ENCODE measurements at places on chromosomes 6 and 20.

DNA sequence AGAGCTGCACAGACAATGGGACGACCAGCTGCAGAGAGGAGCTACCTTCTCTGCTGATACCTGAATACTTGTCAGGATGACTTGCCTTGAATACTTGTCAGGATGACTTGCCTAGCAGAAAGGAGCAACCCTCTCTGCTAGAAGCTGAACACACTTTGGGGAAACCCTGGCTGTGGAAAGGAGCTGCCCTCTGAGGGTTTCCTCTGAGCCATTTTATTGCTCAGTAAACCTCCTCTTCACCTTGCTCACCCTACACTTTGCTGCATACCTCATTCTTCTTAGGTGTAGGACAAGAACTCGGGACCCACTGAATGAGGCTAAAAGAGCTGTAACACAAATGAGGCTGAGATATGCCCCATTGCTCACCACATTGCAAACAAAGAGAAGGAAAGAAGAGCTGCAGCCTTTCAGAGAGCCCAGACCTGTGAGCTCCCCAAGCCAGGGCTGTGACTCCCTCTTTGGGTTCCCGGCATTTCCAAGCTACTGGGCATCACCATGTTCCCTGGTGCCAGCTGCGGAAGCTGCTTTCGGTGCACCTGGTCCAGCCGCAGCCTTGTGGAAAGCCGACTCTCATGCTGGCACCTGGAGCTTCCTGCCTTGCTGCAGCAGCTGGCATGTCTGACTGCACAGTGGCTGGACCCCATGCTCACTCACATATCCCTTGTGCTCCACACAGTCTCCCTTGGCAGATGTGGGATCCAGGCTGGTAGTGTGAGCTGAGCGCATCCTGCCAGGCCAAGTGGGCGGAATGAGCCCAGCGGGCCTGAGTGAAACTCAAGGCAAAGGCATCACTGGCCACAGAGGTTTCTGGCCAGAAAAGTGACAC is 106.7 kb upstream of the AHI1 start:
- DNase-seq, result no peak
- no peak overlapping the region for H3K27ac ChIP-seq
- H3K36me3 ChIP-seq, result no peaks in the 10 kb centered on the region
- H3K4me1 ChIP-seq, result no peaks in the 10 kb centered on the region

DNA sequence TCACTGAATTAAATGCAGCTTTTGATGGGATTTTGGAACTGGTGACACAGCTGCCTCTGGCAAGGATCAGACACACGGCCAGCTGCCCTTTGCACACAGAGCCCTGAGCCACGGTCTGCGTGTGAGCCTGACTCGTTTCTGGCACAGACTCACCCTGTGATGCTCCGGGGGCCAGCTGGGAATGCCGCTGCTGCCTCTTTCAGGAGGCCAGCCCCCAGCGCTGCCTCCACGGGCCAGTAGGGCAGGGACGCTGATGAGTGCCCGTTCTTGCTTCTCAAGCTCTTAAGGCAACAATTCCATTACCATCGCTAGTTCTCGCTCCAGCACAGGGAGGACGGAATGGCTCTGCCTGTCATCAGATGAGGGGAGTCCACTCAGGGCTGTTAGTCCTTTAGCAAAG is 61.6 kb downstream of the IRF4 start:
- no peaks in the 10 kb centered on the region for H3K36me3 ChIP-seq
- DNase-seq, result no peak
- no peak overlapping the region for H3K27ac ChIP-seq
- peaks cover 5% of the 10 kb centered on the region for H3K27me3 ChIP-seq
- H3K4me1 ChIP-seq, result no peaks in the 10 kb centered on the region
- H3K4me3 ChIP-seq, result no peak overlapping the region

- no peak overlapping the region for H3K27ac ChIP-seq
- peaks cover 21% of the 10 kb centered on the region for H3K36me3 ChIP-seq
- no peaks in the 10 kb centered on the region for H3K27me3 ChIP-seq
- no peak overlapping the region for H3K4me3 ChIP-seq
Observed at GRCh38 chr20:62832212-62832922, 15.5 kb downstream of the COL9A3 start.

DNA sequence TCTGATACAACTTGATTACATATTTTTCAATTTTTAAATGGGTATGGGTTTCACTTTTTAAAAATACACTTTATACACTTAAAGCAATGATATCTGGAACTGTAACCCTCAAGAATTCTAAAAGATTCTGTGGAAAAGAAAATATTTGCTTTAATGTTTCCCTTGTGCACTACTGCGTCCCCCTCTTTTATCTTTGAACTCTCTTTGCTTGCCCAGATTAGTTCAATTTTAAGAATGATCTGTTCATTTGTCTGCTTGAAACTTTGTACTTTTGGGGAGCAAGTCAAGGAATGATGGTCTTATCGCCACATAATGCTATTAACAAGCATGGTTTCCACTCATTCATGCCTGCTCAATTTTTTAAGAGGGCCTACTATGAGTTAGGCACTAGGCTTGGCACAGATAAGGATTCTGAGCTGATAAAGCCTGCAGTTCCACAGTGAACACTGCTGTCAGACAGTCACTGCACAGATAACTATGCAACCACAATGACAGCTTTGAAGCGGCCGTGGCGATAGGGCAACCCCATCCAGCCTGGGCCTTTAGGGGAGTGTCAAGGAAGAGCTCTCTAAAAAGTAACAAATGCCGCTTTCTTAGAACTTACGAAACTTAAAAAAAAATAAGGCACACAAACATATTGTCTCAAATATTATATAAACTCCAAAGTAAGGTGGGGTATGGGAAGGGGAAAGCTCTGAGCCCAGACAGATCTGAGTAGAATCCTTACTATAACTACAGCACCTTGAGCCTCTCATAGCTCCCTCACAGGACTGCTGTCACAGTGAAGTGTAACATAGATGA is 29.7 kb downstream of the FYN start:
- peak; percentile 49 for DNase-seq
- H3K27me3 ChIP-seq, result no peaks in the 10 kb centered on the region
- peak overlapping the region; percentile 13 for H3K4me3 ChIP-seq
- H3K36me3 ChIP-seq, result no peaks in the 10 kb centered on the region
- peak overlapping the region; percentile 38 for H3K27ac ChIP-seq

GRCh38 chr6:98241630-98242029 is 592.7 kb upstream of the POU3F2 start:
- DNase-seq, result no peak
- no peak overlapping the region for H3K27ac ChIP-seq
- H3K4me3 ChIP-seq, result no peak overlapping the region
- no peaks in the 10 kb centered on the region for H3K4me1 ChIP-seq

Data from HepG2 (cell line).